ENCODE measurements at places on chromosomes 11 and 22.

GRCh38 chr22:19396934-19397733 lies 34.4 kb downstream of the HIRA start:
- DNase-seq = no peak

DNA sequence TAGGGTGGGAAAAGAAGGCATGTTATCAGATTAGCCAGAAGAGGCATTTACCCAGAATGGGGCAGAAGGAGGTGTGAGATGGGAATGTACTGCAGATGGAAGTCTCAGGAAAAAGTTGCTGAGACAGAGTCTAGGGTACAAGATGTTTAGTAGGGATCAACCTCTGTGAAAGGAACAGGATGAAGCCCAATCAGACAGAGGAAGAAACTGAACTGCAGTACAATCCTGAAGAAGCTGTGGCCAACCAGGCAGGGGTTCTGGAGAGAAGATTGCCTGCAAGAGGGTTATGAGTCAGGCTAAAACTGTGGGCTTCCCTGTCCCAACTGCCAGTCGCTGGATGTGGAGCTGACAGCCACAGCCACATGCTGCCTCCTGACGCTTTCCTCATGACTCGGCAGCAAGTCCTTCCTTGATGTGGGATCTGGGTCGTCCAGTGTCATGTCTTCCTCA lies 64.0 kb downstream of the CWC15 start:
- no peak for DNase-seq

GRCh38 chr22:20573176-20573832 lies 65.9 kb downstream of the MED15 start:
- DNase-seq = no peak

DNA sequence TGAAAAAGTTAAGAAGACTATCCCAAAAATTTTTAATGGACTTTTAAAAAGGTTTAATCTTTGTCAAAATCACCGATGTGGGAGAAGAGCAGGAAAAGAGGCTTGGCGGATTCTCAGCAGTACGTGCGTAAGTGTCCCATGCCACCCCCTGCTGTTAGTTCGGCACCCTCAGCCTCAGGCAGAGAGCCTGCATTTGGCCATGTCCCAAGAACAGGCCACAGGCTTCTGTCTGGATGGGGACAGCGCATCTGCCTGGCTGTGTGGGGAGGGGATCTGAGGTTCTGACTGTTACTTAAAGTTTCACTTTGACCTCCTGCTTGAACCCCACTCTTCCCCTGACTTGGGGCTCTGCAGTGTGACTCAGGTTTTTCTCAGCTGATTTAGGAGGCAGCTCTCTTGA lies 35.3 kb downstream of the EXT2 start:
- no peak for DNase-seq

Data from activated CD8-positive, alpha-beta T cell treated with anti-CD3 and anti-CD28 coated beads for 36 hours (primary cell).